Activated gamma-delta T cell (primary cell): ENCODE measurements at places on chromosomes 12 and 14.

- no peak for DNase-seq
Observed at GRCh38 chr12:71162832-71163763, 5.3 kb upstream of the TSPAN8 start.

DNA sequence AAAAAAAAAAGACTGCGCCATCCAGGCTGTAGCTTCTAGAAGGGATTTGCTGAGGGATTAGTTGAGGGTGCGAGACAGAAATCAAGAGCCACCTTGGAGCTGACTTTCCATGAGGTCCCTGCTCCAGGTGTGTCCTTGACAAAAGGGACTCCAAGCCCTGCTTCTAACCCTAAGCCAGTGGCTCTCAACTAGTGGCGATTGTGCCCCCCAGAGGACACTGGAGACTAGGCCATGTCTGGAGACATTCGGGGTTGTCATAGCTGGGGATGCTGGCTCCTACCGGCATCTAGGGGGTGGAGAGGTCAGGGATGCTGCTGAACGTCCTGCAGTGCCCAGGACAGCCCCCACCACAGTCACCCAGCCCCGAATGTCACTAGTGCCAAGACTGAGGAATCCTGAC, 40.6 kb downstream of the SPRING1 start:
- DNase-seq: no peak

- DNase-seq: no peak
Observed at GRCh38 chr14:69355607-69356281, 42.4 kb downstream of the ERH start.

- DNase-seq: no peak
Observed at GRCh38 chr14:70711451-70711850, 69.7 kb downstream of the TTC9 start.

DNA sequence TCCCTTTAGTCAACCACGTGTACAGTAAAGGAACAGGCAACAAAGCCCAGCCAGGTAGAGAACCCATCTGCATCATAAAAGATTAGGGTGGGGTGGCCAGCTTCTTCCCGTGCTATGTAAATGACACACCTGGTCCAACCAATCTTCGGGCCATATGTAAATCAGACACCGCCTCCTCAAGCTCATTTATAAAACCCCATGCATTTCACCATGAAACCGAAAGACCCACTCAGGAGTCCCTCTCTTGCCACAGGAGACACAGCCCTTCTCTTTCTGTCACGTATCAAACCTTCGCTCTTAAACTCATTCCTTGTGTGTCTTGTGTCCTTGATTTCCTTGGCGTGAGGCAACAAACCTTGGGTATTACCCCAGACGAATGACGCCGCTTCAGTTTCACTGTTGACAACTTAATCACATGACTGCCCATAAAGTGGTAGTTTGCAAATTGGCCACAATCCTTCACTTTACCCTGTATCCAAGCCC, 59.8 kb upstream of the TBPL2 start:
- DNase-seq: no peak

DNA sequence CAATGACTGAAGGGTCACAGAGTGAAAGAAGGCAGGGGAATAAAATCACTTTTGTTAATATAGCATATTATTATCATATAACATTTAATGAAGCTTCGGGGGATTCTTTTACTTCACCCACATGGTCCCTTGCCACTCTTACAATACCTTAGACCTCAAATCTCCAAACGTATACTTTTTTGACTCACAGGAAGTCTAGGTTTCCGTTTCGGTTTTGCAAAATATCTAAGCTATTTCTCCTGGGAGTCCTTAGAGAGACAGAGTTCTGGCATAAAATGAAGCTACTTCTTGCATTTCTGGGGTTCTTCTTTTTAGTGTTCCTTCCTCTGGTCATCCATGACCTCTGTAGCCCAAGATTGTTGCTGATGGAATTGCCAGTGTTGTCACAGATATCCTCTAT, 590.5 kb upstream of the ATP2B1 start:
- DNase-seq: no peak

DNA sequence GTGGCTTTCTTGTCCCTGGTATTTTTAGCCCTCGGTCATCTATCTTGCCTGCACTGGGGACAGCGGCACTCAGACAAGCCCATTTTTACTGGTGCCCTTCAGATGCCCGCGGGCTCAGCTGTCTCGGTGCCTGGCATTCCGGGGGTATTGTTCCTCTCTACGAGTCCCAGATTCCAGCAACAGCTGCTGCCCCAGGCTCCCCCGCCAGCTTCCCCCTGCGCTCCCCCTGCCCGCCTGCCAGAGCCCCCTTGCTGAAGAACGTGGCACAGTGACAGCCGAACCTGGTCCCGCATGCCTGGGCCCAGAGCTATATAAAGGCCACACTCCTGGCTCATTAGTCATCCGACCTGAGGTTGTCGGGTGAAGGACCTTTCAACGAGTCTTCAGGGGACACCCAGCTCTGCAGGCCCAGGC, 10.9 kb upstream of the MYL2 start:
- no peak for DNase-seq

GRCh38 chr12:76282744-76283143, 65.5 kb downstream of the BBS10 start:
- no peak for DNase-seq

DNA sequence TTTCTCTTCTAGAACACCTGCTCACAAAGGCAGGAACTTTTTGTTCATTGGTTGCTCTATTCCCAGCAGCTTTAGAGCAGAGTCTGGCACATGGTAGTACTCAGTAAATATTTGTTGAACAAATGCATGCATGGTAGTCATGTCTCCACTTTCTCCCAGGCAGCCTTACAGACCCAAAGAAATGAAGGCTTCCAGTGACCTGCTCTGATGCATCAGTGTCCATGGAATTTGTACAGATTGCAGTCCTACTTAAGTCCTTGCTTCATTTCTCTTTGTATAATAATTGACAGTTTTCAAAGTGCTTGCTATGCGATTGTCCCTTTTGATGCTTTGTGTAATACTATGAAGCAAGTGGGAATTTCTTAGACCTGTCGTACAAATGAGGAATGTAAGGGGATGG, 119.6 kb downstream of the DERA start:
- no peak for DNase-seq

GRCh38 chr12:52086944-52087835, 7.7 kb downstream of the SMIM41 start:
- DNase-seq: no peak

DNA sequence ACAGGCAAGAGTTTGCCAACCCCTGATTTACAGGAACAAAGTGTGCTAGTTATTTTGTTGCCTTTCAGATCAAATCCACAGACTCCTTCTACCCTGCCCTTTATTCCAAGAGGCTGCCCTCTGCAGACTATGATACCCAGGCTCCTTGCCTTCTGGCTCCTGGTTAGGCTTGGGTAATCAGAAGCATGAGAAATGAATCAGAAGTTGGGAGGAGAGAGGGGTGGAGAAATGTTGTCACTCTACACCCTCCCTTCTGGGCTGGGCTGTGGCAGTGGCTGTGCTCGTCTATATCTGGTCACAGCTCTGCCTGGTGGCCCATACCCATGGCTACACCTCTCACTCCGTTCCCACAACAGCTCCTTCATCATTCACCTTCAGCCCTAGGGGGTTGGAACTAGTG, 204.6 kb upstream of the PLXNC1 start:
- DNase-seq: no peak

DNA sequence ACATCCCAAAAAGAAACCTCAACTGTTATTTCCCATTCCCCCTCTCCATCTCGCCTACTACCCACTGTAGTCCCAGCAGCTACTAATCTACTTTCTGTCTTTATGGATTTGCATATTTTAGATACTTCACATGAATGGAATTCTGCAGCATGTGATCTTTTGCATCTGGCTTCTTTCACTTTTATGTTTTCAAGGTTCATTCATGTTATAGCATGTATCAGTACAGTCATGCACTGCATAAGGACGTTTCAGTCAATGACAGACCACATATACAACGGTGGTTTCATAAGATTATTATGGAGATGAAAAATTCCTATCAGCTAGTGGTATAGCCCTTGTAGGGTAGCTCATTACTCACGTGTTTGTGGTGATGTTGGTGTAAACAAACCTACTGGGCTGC, 24.5 kb downstream of the PCNX4 start:
- DNase-seq: no peak
